GM12891 (cell line): ENCODE measurements at places on chromosomes 12 and 14.

GRCh38 chr12:96063046-96063445 is 27.7 kb upstream of the LTA4H start:
- no peak for DNase-seq

DNA sequence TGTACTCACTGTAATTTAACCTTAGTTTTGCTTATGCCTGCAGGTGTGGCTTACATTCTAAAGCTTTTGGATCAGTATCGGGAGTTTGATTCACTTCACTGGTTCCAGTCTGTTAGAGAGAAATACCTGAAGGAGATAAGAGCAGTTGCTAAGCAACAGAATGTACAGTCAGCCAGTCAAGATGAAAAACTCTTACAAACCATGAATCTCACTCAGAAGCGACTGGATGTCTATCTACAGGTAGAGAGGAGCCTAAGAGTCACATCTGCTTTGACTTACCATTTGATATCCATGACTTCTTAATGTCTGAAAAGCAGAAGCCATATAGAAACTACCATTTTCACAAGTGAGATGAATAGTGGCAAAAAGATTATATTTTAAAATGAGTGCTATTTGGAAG is 56.5 kb downstream of the WASHC4 start:
- no peak for DNase-seq

GRCh38 chr14:38329246-38329645 is 73.4 kb upstream of the CLEC14A start:
- DNase-seq = no peak

- no peak for DNase-seq
Measured at GRCh38 chr12:29082522-29082921, 66.6 kb upstream of the FAR2 start.

GRCh38 chr12:32230613-32230993 is 124.0 kb downstream of the BICD1 start:
- no peak for DNase-seq

DNA sequence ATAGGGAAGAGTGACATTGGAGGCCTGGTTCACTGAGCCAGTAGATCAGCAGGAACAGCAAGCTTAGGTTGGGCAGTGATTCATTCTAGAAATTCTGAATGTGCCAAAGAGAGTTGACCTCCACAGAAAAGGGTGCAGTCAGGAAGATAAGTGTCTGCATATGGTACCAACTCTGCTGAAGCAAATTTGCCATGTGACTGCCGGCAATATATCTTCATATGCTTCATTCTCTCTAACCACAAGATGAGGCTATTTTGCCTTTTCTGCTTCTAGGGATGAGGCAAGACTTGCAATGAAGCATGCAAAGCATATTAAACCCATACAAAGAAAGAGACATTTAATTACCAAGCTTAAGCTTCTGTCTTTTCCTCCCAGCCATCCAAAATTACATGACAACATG is 13.6 kb downstream of the CCDC198 start:
- DNase-seq = no peak

- no peak for DNase-seq
Measured at GRCh38 chr14:77004711-77005460, 23.6 kb downstream of the IRF2BPL start.

GRCh38 chr12:63093084-63093483 is 57.9 kb downstream of the AVPR1A start:
- no peak for DNase-seq

GRCh38 chr14:27528328-27528727 is 930.5 kb upstream of the NOVA1 start:
- DNase-seq = no peak

GRCh38 chr12:65818454-65819382 is 5.6 kb upstream of the HMGA2 start:
- DNase-seq = no peak
